Stimulated activated CD8-positive, alpha-beta memory T cell treated with anti-CD3 and anti-CD28 coated beads, Interleukin-12 subunit alpha, Interleukin-12 subunit beta, amount 100 ng/mL, for 4 hours (primary cell): ENCODE measurements at places on chromosomes 16 and 17.

- DNase-seq: no peak
Measured at GRCh38 chr16:23163921-23164320, 14.7 kb upstream of the USP31 start.

DNA sequence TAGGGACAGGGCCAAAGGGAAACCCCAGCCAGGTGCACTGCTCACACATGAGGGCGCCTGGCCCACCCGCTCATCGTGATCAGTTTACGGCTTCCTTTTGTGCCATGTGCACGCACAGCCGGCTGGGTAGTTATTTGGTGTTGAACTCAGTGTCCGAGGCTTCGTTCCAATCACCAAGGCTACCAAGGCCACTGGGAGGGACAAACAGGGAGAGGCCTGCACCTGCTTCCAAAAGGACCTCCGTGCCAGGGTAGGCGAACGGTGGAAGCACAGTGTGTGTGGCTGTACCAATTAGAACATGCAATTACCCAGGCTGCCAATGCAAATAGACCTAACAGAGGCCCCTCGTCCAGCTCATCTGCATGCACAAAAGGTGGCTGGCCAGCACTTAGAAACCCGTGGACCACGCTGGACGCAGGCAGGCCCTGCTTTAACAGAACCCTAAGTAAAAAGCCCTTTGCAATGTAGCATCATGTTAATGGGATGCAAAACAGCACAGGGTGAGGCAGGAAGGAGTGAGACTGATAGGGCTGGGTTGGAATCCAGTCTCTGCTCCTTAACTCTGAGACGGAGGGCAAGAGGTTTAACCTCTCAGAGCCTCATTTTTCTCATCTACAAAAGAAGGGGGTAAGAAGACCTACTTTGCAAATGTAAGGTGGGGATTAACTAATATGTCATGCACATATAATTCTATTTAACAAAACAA, 204.0 kb downstream of the XYLT1 start:
- DNase-seq: no peak

GRCh38 chr17:42508426-42509165, 27.4 kb upstream of the NAGLU start:
- no peak for DNase-seq

DNA sequence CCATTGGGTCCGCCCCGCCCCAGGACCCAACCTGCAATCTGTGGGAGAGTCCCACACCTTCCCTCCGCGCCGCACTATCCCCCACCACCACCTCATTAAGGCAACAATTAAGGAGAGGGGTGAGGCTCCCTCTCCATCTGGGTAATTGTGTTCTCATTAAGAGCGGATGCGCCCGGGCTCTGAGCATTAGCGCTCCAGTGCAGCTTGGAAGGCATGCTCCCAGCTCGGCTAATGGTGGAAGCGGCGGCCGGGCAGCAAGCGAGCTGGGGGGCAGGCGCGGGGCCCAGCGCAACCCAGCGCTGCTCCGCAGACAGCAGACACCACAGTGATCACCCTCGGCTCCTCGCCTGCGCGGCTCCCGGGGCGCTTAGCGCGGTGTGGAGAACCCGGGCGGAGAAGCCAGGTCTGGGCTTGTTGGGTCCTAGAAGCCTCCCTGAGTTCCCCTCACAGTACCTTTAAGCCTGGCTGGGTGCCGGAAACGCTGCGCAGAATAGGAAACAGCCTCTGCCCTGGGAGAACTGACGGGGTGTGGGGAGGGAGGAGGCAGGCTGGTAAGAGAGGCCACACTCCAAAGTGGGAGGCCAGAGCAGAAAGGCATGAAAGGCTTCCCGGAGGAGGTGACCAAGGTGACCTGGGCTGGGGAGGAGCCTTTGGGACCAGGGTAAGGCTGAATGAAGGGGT, 6.4 kb downstream of the CBLN1 start:
- no peak for DNase-seq

GRCh38 chr17:72399608-72400487, 279.0 kb downstream of the SOX9 start:
- DNase-seq: no peak

GRCh38 chr17:40936976-40937375, 470 bp downstream of the KRT23 start:
- DNase-seq: no peak

- no peak for DNase-seq
Measured at GRCh38 chr16:86576591-86577313, 1.6 kb upstream of the FOXL1 start.

- DNase-seq: no peak
Measured at GRCh38 chr17:2374549-2375285, 26.1 kb downstream of the MNT start.

DNA sequence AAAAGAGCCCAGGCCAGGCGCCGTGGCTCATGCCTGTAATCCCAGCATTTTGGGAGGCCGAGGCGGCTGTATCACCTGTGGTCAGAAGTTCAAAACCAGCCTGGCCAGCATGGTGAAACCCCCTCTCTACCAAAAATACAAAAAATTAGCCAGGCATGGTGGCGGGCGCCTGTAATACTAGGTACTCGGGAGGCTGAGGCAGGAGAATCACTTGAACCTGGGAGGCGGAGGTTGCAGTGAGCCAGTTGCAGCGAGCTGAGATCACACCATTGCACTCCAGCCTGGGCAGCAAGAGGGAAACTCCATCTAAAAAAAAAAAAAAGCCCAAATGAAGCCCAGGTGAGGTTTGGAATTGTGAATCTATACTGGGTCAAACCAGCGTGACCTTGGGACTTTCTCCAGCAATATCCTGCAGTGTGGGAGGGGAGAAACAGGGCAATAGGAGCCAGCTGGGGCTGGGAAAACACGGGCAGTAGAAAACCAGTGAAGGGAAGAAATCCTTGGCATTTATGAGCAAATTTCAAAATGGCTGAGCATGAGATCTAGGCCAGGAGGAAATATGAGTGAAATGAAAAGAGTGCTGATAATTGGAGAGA, 8.2 kb upstream of the DHX8 start:
- DNase-seq: no peak

DNA sequence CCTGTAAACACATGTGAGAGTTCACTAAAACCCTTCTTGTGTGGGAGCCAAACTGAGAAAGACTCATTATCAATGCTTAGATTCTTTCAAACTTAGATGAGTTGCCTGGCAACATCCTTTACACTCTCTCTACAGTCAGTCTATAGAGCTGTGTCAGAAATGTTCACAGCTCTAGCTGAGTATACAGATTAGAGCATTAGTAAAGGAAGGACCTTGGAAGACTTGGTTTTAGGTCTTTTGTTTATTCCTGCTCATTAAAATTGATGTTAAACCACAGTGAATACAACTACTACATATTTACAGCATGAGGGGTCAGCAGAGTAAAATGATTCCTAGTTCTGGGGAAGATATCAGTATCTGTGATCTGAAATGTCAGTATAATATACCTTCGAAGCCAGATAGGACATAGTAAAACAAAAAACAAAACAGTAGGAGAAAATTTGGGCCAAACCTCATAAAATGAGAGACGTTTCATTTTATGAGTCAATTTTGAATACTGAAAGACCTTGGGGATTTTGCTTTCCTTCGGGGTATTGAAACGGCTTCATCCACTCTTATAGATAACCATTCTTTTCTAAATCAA, 186.0 kb downstream of the TANC2 start:
- no peak for DNase-seq

GRCh38 chr17:30549864-30550511, 72.8 kb downstream of the GOSR1 start:
- DNase-seq: no peak

- DNase-seq: no peak
Measured at GRCh38 chr16:73420244-73420643, 372.3 kb upstream of the ZFHX3 start.

- peak; percentile 57 for DNase-seq
Measured at GRCh38 chr16:89315791-89316581, 98.5 kb downstream of the ZNF778 start.

DNA sequence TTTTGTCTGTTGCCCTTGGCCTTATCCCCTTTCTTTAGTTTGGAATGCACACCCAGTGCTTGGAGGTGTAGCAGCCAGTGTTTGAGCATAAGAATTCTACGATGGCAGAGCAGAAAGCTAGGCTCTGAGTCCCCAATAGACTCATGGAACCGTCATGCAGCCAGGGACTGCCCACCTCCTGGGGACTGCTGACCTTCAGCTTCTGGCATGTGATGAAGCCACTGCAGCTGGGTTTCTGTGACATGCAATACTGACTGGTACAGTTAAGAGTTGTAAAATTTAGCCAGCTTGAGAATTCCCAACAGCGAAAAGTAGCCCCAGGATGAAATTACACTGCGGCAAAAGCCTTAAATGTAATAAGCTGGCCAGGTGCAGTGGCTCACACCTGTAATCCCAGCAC, 9.0 kb upstream of the MAP3K14 start:
- DNase-seq: no peak

DNA sequence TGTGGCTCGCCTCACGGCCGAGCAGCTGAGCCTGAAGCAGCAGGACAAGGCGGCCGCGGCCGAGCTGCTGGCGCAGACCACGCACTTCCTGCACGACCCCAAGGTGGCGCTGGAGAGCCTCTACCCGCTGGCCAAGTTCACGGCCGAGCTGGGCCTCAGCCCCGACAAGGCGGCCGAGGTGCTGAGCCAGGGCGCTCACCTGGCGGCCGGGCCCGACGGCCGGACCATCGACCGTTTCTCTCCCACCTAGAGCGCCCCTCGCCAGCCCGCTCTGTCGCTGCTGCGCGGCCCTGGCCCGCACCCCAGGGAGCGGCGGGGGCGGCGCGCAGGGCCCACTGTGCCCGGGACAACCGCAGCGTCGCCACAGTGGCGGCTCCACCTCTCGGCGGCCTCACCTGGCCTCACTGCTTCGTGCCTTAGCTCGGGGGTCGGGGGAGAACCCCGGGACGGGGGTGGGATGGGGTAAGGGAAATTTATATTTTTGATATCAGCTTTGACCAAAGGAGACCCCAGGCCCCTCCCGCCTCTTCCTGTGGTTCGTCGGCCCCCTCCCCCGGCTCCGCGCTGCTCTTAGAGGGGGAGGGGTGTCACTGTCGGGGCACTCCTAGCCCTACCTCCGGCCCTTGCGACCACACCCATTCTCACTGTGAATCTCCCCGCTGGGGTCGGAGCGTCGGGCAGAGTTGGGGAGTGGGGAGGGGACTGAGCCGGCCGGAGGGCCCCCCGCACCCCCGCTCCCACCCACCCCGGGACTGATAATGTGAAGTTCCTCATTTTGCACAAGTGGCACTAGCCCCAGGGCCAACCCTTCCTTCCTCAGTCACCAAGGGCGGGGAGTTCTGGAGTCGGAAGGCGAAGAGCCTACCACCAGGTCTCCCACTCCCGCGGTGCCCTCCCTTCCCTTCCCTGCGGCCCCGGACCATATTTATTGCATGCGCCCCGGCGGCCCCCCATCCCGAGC, 4.0 kb downstream of the HIC1 start:
- DNase-seq: no peak

- no peak for DNase-seq
Measured at GRCh38 chr16:79325226-79325945, 275.2 kb downstream of the MAF start.

- no peak for DNase-seq
Measured at GRCh38 chr17:9817086-9817485, 4.8 kb downstream of the GSG1L2 start.

- DNase-seq: no peak
Measured at GRCh38 chr17:9138161-9138717, 116.9 kb downstream of the NTN1 start.

GRCh38 chr17:62085511-62086408, 20.7 kb upstream of the MED13 start:
- no peak for DNase-seq

GRCh38 chr16:67105881-67106280, 3.9 kb upstream of the PHAF1 start:
- DNase-seq: no peak

GRCh38 chr17:68328676-68329075, 37.4 kb downstream of the ARSG start:
- no peak for DNase-seq

GRCh38 chr17:75087558-75088453, at the start of gene SLC16A5:
Gene SLC16A5, plus strand, starts transcription at chr17:75087954. Its CDS starts 5,683 bp downstream, at chr17:75093637.
- DNase-seq: no peak

- no peak for DNase-seq
Measured at GRCh38 chr17:32148351-32148750, 6.0 kb downstream of the RHOT1 start.

DNA sequence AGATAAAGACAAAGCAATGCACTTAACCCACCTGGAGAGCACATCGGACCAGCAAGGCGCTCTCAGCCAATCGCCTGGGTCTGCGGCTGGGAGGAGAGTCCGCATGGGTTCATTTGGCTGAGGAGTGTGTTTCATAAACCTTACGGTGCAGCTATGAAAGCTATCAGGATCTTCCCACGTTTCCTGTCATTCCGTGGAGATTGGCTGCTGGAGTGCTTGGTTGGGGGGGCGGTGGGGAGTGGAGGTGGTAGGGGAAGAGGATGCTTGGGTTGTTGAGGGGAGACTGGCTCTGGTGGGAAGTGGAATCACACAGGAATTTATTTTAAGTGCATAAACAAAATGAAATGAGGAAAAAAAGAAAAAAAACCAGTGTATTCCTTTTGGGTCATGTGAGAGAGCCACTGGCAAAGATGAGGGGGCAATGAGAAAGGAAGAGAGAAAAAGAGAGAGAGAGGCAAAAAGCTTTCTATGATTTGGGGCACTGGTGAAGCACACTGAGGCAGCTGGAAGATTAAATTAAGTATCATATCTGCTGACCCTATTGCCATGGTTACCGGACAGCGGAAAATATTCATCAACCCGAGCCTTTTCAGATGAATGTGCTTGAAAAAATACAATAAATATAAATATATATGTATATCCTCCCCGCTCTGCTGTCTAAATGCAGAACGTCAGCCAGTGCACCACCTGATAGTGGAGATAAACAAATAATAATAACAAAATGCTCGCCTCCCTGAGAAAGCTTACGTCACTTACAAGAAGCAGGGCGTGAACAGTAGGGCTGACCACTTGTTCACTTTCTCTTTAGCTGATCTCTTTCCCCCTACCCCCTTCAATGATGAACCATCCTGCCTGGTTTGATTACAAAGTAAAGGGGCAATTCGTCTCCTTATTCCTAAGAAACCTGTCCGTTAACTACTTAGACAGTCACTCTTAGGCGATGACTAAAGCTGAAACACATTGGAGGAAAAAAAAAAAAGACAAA, 457.0 kb upstream of the ZFHX3 start:
- no peak for DNase-seq

DNA sequence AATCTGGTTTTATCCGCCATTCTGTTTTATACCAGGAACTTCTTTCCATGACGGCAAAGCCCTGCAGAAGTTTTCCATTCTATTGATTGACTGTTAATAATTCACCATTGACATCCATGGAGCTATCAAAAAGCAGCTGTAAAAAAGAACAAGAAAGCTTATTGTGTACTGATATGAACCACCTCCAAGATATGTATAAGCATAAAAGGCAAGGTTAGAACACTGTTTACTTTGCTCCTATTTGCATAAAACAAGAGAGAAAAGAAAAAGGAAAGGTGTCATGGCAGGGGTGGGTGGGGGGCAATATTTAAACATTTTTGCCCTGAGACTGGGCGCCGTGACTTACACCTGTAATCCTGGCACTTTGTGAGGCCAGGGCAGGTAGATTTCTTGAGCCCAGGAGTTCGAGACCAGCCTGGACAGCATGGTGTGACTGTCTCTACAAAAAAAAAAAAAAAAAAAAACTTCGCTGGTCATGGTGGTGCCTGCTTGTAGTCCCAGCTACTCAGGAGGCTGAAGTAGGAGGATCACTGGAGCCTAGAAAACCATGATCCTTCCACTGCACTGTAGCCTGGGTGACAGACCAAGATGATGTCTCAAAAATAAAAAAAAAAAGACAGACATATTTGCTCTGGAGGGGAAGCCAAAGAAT, 52.5 kb downstream of the TMEM114 start:
- DNase-seq: no peak
